ENCODE measurements at places on chromosomes 1 and 21. TPM values are rescaled to one million over a fixed set of nuclear protein-coding genes. Genes with fewer than 3 reads are reported as not detected.

Gene RSPO1
- not detected for total RNA-seq

Gene PEX11B
- total RNA-seq = 26.6 TPM

Gene ADAMTSL4
- total RNA-seq = 12.0 TPM

Gene NPL
- 47.5 TPM for total RNA-seq

Gene E2F2
- 5.7 TPM for total RNA-seq

Gene FAM110D
- 1.0 TPM for total RNA-seq

Gene CD48
- 5.2 TPM for total RNA-seq

Gene GSTM1
- total RNA-seq = 16.7 TPM

Gene NGF
- 2.1 TPM for total RNA-seq

Gene TDRD5
- under 0.01 TPM for total RNA-seq

Gene RPL5
- 1,925 TPM for total RNA-seq

Gene OPTC
- total RNA-seq = not detected

Gene CD101
- total RNA-seq = 2.1 TPM

Gene KCNAB2
- 2.6 TPM for total RNA-seq

Gene DCST2
- total RNA-seq = not detected

Gene PRDX6
- 304 TPM for total RNA-seq

Gene DENND2C
- 7.8 TPM for total RNA-seq

Gene FAM72C
- total RNA-seq = not detected

Gene PKLR
- total RNA-seq = not detected

Gene AKR7A3
- 0.52 TPM for total RNA-seq

Gene KCNC4
- total RNA-seq = 1.6 TPM

Gene TMOD4
- total RNA-seq = 50.6 TPM

Gene CCDC30
- 1.0 TPM for total RNA-seq

Gene LDLRAD1
- total RNA-seq = not detected

Gene ADAMTS4
- 4.7 TPM for total RNA-seq

Gene NFIA
- 31.3 TPM for total RNA-seq

Gene GPA33
- under 0.01 TPM for total RNA-seq

Gene UAP1
- total RNA-seq = 43.8 TPM

Gene CDKN2C
- total RNA-seq = 16.2 TPM

Gene FDPS
- total RNA-seq = 69.4 TPM

Gene PRMT6
- 16.2 TPM for total RNA-seq
